HT1080 (cell line): ENCODE measurements at places on chromosomes 5 and 9. TPM values are rescaled to one million over a fixed set of nuclear protein-coding genes. Genes with fewer than 3 reads are reported as not detected.

- DNase-seq = peak; percentile 83
These were observed 128.3 kb downstream of the GPBP1 start for GRCh38 chr5:57302164-57302563.

- DNase-seq = no peak
These were observed 3.6 kb downstream of the GOLPH3 start for GRCh38 chr5:32170303-32171151.

DNA sequence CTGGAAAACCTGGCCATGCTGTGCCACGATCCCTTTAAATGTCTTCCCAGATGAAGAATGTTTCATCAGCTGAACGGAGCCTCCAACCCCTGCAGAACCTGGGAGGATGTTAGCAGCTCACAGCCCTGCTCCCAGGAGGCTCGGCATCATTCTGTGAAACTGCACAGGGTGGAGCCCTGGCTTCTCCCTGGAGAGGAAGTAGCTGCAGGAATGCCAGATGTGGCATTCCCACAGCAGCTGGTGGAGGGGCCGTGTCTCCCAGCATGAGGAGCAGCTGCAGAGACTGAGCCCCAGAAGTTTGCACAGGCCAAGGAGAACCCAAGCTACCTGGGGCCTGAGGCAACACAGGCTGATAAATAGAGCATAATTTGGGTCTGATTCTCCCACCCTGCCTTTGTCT, 165.8 kb upstream of the MAP3K1 start:
- DNase-seq = no peak

GRCh38 chr5:140365282-140365681, 5.3 kb downstream of the SLC4A9 start:
- DNase-seq = no peak

GRCh38 chr9:130500340-130501180, 55.8 kb downstream of the ASS1 start:
- DNase-seq = no peak

DNA sequence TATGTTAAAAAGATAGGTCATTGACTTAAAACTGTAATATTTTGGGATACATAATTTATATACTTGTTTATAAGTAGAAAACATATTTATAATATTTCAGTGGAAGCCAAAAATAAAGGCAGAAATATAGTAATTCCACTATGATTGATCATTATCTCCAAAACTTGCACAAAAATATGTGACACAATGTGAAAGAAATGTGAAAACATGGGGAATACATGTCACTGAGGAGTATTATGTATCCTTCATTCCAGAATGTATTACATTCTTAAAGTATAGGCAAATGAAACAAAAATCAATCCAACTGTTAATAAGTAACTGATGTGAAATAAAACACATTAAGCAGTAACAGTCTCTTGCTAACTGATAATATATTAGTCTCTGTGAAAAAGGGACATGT, 236.7 kb downstream of the CDH18 start:
- DNase-seq = no peak

DNA sequence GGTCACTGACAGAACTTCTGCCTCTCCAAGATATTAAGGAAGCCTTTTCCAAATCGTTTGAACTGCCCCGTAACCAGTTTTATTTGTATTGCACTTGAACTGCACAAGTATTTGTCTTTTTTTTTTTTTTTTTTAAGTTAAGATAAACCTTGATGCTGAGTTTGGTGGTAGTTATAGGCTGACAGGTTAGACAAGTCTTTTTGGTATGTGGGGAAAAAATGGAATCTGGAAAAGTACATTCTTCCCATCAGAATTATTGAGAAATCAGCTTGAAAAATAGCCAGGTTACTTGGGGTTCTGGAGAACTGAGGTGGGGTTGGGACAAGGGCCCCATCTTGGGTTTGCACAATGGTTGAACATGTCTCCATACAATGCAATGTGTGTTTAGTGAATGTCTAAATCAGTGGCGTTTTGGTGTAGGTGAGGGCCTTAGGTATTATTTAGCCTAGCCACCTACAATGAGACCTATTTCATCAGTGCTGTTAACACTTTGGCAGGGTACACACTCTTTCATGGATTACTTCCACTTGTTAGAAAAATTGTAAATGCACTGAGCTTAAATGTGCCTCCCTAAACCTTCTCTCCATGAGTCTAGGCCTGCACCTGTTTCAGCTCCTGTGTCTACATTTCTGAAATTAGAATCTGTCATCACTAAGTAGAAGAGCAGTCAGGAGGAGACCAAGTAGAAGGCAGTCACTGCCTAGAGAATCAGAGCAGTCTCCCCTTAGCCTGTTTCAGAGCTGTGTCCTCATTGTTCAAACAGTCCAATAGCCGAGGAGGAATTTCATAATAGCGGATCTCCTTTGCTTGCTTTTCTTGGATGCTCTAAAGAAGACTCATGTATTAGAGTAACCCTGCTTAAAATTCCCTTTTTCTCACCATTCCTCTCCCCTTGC, 140.0 kb upstream of the HMHB1 start:
- no peak for DNase-seq

DNA sequence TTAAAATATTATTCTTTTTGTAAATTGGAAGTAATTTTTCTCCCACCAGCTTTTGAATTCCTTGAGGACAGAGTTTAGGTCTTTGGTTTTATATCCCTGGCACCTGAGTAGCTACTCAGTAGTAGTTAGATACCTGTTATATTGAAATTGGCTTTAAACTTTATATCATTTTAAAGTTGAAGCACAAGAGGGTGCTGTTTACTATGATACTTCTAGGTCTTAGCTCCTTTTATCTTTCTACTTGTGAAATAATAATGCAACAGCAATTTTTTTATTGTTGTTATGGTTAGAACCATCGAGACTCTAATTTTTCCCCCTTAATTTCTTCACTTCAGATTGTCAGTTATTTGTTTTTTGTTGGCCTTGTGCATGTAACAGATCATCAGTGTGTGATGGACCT, 46.3 kb downstream of the AP3S1 start:
- DNase-seq = peak; percentile 21

DNA sequence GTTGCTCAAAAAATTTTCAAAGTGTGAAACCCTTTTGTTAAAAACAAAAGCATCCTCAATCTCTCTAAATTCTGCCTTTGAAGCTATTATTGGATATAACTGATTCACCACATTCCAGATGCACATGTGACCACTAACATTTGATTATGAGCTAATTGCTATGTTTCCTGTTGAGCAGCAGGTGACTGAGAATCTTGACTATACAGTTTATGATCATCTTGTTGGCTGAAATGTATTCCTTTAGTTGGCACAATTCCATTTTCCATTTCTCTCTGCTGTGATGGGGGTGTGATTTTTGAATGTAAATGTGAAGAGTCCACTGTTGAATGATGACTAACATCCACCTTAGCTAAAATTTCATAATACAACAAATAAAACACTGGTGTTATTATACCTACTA, 10.7 kb downstream of the LYSMD3 start:
- peak; percentile 72 for DNase-seq

GRCh38 chr5:115531787-115532367, 12.7 kb downstream of the FEM1C start:
- DNase-seq = no peak

GRCh38 chr5:169148138-169148740, 152.7 kb downstream of the SLIT3 start:
- no peak for DNase-seq

DNA sequence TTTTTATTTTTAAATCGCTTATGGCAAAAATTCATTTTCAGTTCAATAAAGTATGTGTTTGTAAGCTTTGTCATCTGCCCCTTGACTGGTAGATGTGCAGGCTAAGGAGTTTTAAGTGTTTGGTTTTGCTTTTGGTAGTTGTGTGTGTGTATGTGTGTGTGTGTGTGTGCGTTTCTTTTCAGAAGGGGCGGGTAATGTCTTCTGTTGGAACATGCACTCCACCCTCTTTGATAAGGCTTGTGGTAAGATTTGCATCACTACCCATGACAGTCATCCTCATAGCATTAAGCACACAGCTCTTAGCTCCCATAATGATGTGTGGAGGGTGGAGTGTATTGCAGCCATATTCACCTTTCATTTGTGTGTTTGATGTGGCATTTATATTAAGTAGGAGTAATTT, 92.1 kb upstream of the FSD1L start:
- DNase-seq = peak; percentile 6

- no peak for DNase-seq
These were observed 203.9 kb upstream of the CDH9 start for GRCh38 chr5:27242258-27242626.

GRCh38 chr9:33185858-33186257, 18.7 kb upstream of the B4GALT1 start:
- DNase-seq = no peak

- DNase-seq = no peak
These were observed 28.2 kb downstream of the DBH start for GRCh38 chr9:133664173-133665050.

DNA sequence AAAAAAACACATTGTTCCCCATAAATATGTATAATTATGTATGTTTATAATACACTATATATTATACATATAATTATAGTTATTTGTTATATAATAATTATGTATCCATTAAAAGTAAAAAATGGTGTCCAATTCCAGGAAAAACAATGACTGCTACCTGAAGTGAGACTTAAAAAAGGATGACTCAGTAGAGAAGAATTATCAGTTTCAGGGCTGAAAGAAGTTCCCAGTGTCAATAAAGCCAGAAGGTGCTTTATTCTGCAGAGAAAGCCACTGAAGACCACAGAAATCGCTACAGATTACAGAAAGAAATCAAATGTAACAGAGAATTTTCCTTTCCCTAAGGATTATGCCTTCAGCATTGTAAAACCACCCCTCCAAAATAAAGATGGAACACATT, 50.9 kb downstream of the ANKRD31 start:
- DNase-seq = no peak

DNA sequence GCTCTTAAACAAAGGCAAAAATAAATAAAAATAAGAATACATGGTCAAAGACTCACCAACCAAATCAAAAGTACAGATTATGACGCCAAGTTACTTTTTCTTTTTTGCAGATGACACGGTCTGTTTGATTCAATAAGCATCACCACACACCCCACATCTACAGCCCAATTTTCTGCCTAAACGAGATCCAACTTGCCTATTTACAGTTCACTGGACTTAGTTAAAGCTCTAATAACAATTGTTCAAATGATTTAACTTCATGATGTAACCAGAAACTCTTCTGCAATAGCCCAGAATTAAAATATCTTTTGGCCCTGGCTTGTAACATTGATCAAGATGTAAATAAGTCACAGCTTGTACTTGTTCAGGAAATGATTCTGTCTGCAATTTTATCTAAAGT, 590.3 kb upstream of the C9orf72 start:
- DNase-seq = no peak

GRCh38 chr9:130138171-130138653, 34.0 kb upstream of the NCS1 start:
- peak; percentile 94 for DNase-seq

PTGDS gene
- total RNA-seq = not detected in 2 replicates

PROB1 gene
- total RNA-seq = 0.17 and 0.53 TPM in 2 replicates

GPX3 gene
- 0.17 and 0.27 TPM in 2 replicates for total RNA-seq

TSPAN17 gene
- total RNA-seq = 32.8 and 47.7 TPM in 2 replicates

AIF1L gene
- 0.50 and 1.0 TPM in 2 replicates for total RNA-seq

NUTM2G gene
- total RNA-seq = not detected in 2 replicates

LPAR1 gene
- 2.1 and 2.7 TPM in 2 replicates for total RNA-seq

MYO10 gene
- total RNA-seq = 54.6 and 61.2 TPM in 2 replicates

PCDHGA5 gene
- total RNA-seq = 0.07 and 0.21 TPM in 2 replicates

IL33 gene
- not detected in 2 replicates for total RNA-seq

TMC1 gene
- total RNA-seq = not detected in 2 replicates

EGR1 gene
- 0.60 and 0.64 TPM in 2 replicates for total RNA-seq
